Stimulated activated CD4-positive, alpha-beta T cell treated with anti-CD3 and anti-CD28 coated beads, Interleukin-1b, Interleukin-23, amount 100 ng/mL, for 1 hour (primary cell): ENCODE measurements at places on chromosomes 2 and 18.

GRCh38 chr18:3649633-3650426 lies 199.9 kb downstream of the TGIF1 start:
- no peak for DNase-seq

DNA sequence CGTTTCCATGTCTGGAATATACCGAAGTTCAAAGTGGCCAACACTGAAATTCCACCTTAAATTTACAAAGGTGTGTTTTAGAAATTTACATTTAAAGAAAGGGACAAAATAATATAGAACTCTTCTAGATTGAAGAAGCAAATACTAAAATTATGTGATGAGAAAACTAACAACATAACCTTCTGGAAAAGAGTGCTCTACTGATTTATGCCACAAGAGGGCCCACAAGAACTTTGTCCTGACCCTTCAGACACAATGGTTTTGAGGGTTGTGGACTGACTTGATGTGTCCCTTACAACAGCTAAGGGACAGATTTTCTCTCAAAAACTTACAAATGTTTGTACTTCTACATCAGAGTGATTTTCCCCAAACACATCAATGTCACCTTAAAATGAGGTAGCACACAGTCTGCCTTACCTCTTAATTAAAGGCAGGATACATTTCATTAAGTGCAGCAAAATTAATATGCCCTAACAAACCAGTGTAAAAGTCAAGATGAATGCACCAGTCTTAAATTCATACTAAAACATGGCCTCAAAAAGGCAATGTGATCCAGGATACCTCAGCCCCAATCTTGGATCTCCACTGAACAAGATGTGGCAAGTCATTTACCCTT lies 36.2 kb downstream of the EIF2AK3 start:
- peak; percentile 6 for DNase-seq

GRCh38 chr2:75952173-75952572 lies 241.5 kb upstream of the GCFC2 start:
- DNase-seq = no peak

DNA sequence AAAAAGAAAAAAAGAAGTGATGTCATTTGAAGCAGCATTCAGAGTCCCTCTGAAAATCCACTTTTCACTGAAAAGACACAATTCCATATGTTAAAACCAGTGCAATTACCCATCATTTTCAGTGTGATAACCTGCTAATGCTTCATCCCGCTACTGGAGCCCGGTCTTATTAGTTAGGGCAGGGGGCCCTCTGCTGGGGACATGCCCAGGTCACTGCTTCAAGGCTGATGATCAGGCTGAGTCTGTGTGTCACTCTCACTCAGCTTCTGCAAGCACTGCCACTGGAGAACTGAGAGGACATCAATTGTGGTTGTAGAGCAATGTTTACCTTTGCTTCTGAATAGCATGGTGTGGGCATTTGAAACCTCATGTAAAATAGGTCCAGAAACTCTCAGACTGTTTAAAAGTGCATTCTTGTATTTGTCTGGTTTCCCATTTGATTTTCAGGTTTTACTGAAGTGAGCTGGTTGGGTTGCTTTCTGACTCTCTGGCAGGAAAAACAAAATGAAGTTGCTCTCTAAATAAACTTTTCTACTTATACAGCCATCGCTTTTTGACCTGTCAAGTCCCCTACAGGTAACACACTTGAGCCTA lies 49.2 kb upstream of the NXPH2 start:
- no peak for DNase-seq

GRCh38 chr2:146457221-146457620 lies 1387.6 kb upstream of the ACVR2A start:
- no peak for DNase-seq

DNA sequence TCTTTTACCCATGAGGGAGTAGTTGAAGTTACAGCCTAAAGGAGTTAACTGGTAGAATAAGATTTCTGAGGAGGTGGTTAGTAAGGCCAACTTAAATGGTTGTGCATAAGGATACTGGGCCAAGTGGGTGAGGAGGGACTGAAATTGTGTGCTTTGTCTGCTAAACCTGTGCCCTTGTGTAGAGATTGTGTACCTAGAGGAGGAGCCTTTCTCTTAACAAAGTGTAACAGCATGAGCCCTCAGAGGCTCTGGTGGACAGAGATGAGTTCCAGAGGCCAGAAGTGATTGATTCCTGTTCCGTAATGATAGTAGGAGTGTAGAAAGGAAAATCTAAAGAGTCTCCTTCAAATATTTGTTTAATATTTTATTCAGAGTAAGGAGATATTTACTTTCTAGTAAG lies 42.9 kb downstream of the OTX1 start:
- no peak for DNase-seq

- no peak for DNase-seq
These were observed 1.2 kb downstream of the SLC35F5 start for GRCh38 chr2:113755035-113755834.

GRCh38 chr2:8405334-8405733 lies 276.5 kb upstream of the ID2 start:
- DNase-seq = no peak

DNA sequence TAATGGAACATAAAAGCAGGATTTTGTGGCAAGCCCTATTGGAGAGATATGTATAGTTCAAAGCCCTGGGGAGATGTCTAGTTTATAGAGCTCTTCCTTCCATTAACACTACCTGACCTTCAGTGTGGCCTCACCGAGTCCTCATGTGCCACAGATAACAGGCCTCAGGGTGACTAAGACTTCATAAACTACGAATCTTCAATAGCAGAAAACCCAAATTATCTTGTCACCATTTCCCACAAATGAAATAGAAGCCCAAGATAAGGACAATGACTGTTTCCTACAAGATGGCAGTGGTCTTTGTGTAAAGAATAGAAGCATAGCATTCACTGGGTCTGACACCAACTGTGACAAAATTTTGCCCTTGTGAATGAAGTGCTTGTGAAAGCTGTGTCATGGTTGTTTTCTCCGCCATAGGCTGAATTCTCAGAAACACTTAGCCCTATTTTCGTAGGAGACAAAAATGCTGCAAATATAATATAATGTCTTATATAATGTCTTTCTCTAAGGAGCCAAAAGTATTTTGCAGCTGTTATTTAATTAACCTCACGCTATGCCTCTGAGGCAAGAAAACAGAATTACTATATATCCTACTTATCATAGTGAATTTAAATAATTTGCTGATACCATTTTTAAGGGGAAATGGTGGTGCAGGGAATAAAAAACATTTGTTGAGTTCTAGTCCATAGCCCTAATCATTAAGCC lies 136.7 kb upstream of the CWC22 start:
- no peak for DNase-seq

GRCh38 chr2:237799060-237799428 lies 465 bp downstream of the RBM44 start:
- DNase-seq = no peak

GRCh38 chr2:70011786-70012185 lies 50.4 kb upstream of the ASPRV1 start:
- no peak for DNase-seq

DNA sequence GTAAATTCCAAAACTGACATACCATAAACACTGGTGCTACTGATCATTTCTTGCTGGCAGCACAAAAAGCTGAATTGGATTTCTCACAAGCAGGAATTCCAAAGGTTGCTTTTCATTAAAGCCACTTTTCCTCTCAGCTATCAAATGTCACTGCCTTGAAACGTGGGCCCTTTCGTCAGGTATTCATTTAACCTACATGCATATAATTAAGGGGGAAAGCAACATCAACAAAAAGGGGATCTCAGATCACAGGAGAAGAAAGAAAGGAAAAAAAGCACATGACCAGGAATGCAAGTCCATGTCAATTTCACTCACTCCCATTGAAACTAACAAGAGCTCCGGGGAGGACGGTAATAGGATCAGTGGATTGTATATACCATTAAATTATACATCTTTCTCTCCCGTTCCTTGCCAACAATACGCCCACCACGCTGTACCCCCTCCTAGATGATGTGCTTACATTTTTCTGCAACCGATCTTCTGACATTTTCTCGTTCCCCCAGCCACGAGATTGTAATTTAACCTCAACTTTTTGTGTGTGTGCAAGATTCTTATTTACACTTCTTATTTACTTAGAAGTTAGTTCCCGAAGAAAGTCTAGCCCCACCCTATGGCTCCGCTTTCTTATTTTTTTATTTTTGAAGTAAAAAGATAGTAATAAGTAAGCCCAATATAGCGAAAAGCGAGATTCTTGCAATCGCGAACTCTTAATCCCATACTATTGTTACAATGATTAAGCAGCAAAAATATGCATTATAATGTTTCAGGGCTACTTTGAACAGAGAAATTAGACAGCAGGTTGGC lies 725 bp downstream of the FIGN start:
- no peak for DNase-seq

DNA sequence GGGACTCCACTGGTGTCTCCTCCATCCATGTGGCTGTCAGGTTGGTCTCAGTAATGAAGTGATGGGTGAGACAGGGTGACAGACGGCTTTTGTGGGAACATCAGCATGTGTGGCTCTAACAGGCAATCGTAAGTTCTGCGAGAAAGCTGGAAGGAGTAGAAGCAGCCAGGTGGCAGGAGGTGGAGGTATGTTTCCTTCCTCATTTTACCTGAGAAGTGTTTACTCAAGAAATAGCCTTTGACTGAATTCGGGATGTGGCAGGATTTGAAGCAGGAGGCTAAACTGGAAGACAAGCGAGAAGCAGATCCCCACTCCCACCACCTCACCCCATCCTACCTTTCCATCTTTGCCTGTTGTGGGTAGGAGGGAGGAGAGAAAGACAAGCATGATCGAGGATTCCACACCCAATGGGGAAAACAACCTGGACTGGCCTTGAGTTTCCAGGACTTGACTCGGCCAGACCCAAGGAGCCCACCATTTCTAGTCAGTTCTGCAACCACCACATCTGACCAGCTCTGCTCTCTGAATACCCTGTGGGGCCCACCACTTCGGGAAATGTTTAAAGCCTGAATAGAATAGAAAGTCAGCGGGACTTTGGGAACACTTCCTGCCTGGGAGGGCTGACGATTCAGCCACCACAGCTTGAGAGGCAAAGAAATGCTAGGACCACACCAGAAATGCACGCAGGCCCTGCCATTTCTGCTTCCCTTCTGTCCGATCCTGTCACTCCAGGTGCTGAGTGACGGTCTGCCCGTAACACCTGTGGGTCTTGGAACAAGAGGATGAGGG lies 1.2 kb downstream of the ABCG8 start:
- DNase-seq = no peak

DNA sequence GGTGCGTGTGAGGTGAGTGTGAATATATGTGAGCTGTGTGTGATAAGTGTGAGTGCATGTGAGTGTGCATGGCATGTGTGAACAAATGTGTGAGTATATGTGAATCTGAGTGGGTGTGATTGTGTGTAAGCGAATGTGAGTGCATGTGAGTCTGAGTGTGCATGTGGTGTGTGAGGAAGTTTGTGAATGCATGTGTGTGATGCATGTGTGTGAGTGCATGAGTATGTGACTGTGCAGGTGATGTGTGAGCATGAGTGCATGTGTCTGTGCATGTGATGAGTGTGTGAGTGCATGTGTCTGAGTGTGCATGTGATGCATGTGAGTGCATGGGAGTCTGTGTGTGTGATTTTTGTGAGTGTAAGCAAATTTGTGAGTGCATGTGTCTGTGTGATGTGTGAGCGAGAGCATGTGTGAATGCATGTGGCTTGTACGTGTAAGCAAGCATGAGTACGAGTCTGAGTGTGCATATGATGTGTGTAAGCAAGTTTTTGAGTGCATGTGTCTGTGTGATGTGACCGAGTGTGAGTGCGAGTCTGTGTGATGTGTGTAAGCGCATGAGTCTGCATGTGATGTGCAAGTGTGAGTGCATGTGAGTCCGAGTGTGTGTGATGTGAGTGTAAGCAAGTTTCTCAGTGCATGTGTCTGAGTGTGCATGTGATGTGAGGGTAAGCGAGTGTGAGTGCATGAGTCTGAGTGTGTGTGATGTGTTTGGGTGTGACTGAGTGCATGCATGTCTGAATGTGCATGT lies 43.3 kb downstream of the COPS8 start:
- DNase-seq = no peak

- DNase-seq = no peak
These were observed 104.1 kb upstream of the OTOS start for GRCh38 chr2:240244543-240244942.

DNA sequence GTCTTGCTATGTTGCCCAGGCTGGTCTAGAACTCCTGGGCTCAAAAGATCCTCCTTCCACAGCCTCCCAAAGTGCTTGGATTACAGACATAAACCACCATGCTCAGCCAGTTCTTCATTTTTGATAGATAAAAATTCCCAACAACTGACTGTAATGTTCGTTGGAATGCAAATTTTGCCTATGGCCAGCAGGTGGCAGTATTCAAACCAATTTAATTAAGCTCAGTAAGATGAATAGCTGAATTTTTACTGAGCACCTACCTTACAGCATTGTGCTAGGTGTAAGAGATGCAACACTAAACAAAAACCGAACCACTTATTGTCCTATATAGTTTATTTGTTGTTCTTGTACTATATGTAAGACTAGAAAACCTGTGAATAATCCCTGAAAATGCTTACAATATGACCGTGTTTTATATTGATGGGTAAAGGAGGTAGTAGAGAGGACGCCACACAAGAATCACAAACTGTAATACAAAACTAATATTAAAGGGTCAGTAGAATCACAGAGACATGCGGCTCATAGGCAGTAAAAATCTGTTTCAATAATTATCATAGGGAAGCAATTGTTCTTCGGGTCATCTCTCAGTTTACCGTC lies 8.2 kb upstream of the TMEM182 start:
- no peak for DNase-seq

DNA sequence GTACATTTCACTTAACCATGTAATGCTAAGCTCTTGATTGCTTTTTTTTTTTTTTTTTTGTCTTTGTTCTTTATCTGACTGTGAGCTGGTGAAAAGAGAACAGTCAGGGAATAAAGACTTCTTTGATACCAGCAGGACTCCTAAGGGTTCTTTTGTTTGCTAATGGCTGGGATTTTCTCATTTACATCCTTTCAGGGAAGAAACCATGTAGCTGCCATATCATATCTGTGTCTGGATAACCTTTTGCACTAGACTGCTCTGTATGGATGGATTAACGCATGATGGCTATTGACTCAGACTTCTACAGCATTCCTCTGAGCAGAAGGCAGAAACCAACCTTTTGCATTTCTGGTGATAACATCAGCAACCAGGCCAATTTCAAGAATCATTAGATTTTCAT lies 504.0 kb downstream of the LRRTM4 start:
- no peak for DNase-seq

GRCh38 chr2:168751104-168751740 lies 51.2 kb upstream of the NOSTRIN start:
- no peak for DNase-seq

- no peak for DNase-seq
These were observed 22.1 kb downstream of the GPR39 start for GRCh38 chr2:132438691-132439090.

- DNase-seq = no peak
These were observed 29.8 kb upstream of the TMEM131 start for GRCh38 chr2:98025481-98026037.

DNA sequence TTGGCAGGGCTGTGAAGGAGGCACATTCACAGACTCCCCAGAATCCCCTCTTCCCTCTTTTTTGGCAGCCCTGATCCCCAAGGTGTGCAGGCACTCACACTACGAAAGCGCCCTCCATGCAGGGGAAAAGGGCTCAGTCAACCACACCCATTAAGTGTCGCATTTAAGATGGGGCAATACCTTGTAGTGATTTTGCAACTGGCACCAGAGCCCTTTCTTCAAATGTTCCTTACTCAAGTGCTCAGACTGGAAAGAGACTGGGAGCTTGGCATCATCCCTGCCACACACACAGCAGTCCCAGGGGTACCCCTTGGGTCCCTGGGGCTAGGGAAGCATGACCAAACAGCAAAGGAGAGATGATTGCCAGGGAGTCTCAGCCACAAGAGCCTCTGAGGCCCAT lies 190.1 kb downstream of the HAUS1 start:
- no peak for DNase-seq
